Right atrium auricular region (tissue), 2 donors: ENCODE measurements at places on chromosomes 2 and 18. TPM values are rescaled to one million over a fixed set of nuclear protein-coding genes. Genes with fewer than 3 reads are reported as not detected.

The LYPD6 gene
- 1.2 TPM for total RNA-seq

The BOLL gene
- total RNA-seq = not detected

The DUSP11 gene
- total RNA-seq = 17.0 TPM

The CCDC138 gene
- 1.0 TPM for total RNA-seq

The HOXD4 gene
- total RNA-seq = not detected

The DIPK1C gene
- not detected for total RNA-seq

The GLI2 gene
- total RNA-seq = 3.5 TPM

The CHRND gene
- total RNA-seq = 0.19 TPM

The FNDC4 gene
- total RNA-seq = 19.3 TPM

The CTAGE1 gene
- not detected for total RNA-seq

The RAB6C gene
- total RNA-seq = not detected

The ABCG8 gene
- not detected for total RNA-seq

The ANKRD30B gene
- not detected for total RNA-seq

The C2orf80 gene
- not detected for total RNA-seq

The TMSB10 gene
- 1,113 TPM for total RNA-seq

The ASPRV1 gene
- total RNA-seq = 0.83 TPM

The RAX gene
- not detected for total RNA-seq

The ABCB11 gene
- 0.33 TPM for total RNA-seq

The SLC14A1 gene
- 23.9 TPM for total RNA-seq

The WDR33 gene
- total RNA-seq = 16.8 TPM

The TMEM37 gene
- 5.4 TPM for total RNA-seq
